NCI-H1417 (cell line): ENCODE measurements at places on chromosomes 5 and 9.

DNA sequence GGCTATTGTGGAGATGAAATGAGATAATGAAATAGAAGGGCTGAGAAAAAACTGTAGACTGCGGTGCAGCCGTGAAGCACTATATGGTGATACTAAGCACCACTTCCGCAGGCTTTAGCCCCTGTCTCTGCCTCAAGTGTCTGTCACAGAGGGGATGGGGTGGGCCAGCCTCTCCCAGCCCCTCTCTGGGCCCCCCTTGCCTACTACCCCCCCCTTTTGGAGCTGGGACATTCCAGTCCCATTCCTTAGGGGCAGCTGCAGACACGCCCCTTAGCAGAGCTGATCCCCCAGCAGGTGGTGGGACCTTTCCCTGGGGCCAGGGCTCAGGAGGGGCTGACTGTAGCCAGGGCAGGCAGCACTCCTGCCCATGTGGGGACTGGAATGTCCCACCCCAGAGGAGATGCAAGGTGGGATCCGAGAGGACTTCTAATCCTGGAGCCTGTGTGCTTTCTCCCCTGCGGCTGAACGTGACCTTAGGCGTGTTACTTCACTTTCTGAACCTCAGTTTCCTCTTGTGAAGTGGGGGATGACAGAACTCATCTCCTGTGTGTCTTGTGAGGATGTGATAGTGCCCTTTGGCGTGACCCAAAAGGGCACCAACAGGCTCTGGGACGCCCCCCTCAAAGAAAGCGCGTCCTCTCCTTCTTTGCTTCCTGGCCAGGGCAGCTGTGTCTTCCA, 1.9 kb downstream of the N4BP3 start:
- DNase-seq = no peak

GRCh38 chr5:135032999-135033861, 798 bp downstream of the PITX1 start:
- peak; percentile 73 for DNase-seq

DNA sequence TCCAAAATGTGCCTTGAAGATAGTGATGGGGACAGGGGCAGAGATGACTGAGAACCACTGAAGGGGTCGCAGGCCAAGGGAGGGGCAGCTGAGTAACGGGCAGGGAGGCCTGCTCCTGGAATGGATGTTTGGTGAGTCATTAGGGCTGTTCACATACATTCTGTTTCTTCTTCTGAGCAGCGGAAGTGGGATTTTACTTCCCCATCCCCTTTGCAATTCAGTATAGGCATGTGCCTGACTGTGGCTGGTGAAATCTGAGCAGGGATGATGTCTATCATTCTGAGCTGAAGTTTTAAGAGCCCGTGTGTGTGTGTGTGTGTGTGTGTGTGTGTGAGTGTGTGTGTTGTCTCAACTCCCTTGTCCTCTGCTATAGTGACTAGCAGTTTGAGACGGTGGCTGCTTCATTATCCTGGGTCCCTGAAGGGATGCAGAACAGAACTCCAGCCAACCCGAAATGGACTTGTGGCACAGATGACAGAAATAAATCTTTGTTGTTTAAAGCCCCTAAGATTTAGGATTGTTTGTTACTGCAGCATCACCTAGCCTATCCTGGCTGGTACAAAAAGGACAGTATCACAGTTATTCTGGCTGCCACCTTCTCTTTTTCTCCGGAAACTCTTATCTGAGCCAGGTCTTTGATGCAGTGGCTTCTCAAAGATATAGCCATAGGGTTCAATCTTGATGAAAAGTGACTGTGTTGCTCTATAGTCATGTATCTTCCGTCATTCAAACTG, 29.2 kb upstream of the TGFBI start:
- no peak for DNase-seq

GRCh38 chr9:105459336-105459735, 11.5 kb downstream of the FSD1L start:
- DNase-seq = no peak

DNA sequence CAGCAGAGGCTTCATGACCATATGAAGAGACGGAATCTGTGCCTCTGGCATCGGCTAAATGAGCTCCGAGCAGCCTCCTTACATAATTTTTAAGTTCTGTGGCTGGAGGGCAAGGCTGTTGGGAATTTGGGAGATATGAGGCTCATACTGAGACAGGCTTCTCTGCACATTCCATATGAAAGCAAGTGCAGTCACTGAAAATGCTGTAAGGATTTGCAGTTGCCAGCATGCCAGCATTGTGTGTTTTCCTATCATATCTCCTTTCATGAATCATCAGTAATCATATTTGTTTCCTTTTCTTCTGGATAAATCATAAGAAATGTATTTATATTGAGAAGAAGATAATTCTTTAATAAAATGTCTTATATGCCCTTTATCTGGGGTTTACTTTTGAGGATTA, 775.4 kb downstream of the SEMA5A start:
- no peak for DNase-seq

DNA sequence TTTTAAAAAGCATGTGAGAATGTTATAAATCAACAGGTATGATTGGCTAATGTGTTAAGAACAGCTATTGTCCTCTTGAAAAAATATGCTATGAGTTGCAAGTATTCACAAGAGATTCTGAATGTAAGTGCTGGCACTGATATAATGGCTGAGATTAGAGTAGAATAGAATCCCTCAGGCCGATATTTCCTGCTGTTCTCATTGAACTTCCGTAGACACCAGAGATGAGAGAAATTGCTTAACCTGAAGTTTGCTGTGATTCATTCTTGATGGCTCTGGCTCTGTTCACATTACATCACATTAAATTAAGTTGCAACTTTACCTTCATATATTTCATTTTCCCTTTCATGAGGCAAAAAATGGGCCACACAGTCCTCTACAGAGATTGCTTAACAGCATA, 114.5 kb downstream of the BAAT start:
- DNase-seq = no peak

DNA sequence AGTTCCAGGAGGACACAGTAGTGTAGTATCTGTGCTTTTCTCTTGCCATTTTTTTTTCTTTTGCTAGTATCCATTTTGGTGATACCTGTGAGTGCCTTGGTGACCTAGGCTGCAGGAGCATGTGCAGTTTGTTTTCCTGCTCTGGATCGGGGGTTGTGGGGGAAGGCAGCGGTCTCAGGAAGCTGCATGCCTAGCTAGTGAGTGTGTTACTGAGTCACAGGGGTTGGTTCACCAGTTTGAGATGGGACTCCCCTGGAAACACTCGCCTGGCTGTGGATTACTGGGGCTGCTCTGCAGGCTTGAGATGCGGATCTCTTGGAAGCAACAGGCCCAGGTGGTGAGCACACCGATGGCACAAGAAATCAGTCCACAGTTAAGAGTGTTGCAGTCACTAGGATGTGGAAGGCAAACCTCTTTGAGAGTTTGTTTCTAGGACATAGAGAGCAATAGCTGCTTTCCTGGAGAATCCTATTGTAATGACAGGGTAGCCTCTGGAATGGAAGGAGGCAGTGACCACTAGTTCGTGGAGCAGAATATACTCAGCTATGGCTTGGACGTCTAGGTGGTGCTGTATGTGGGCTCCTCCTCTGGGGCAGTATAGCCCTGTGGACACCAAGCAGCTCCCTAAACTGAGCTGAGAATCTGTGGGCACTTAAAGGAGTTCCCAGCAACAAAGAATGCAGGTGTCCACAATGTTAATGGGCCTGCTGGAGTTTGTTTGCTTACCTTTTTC, 20.0 kb upstream of the SPATA31E1 start:
- DNase-seq = no peak

DNA sequence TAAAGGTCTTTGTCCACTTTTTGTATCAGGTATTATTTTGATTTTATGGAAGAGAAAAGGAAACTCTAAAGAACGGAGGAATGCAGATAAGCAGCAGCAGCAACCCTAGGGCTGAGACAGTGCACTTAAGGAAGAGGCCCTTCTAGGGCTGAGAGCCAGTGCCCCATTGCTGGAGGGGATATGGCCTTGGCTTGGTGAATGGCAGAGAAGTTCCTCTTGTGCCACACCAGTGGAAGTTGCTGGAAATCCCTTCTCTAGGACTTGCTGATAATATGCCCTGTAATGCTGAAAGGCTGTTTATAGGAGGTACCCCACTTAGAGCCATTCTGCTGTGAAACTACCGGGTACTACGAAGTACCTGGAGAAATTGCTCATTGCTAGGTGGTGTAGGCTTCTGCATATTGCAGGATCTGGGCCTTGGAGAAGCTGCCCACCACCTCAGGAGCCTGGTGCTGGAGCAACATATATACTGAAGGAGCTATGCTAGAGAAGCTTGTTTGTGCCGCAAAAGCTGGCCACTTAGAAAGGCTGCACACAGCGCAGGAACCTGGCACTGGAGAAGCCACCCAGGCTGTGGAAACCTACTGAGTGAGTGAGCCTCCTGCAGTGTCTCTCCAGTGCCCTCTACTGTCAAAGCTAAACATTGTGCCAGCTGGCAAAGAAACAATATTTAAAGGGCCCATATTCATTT, 9.6 kb upstream of the UBTD2 start:
- DNase-seq = peak; percentile 73
